ENCODE measurements at places on chromosomes 7 and 10. TPM values are rescaled to one million over a fixed set of nuclear protein-coding genes. Genes with fewer than 3 reads are reported as not detected.

DNA sequence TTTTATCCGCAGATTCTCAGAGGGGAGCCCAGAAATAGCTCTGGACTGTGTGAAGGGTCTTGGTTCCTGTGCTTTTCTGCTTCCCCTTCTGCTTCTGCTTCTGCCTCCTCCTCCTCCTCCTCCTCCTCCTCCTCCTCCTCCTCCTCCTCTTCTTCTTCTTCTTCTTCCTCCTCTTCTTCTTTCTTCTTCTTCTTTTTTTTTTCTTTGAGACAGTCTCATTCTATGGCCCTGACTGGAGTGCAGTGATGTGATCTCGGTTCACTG is 11.6 kb downstream of the PDZD7 start:
- no peak for DNase-seq

DNA sequence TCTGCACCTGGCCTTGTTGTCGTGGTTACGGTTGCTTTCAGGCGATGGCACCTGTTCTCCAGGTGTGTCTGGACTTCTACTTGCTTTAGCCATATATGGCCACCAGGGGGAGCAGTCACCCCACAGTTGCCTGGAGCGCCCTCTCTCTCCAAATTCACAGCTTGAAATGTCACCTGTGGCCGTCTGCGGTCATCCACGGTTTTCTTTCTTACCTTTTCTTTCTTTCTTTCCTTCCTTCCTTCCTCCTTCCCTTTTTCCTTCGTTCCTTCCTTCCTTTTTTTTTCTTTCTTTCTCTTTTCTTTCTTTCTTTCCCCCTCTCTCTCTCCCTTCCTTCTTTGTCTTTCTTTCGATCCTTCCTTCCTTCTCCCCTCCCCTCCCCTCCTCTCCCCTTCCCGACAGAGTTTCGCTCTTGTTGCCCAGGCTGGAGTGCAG is 150.5 kb upstream of the VKORC1L1 start:
- peak; percentile 29 for DNase-seq

DNA sequence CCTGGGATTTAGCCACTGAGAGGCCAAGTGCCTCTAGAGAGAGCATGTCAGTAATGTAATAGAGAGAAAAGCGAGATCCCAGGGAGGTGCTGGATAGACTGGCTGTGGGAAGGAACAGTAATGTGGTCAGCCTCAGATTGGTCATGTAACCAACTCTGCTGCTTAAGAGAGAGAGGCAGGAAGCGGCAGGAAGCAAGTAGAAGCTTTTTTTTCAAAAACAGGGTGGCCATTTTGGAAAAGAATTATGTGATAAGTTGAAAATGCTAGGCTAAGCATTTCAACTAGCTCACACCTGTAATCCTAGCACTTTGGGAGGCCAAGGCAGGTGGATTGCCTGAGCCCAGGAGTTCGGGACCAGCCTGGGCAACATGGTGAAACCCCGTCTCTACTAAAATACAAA is 3.7 kb upstream of the PCOLCE start:
- DNase-seq = no peak

DNA sequence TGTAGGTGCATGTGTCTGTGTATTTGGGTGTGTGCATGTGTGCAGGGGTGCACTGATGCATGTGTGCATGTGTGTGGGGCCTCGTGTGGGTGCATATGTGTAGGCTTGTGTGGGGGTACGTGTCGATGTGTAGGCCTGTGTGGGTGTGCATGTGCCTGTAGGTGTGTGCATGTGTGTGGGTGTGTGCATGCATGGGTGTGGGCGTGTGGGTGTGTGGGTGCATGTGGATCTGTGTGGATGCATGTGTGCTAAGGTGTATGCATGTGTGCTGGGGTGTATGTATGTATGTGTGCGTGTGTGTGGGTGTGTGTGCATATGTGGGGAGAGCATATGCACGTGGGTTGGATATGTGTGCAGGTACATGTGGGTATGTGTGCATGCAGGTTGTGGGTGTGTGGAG is 73.2 kb downstream of the NKX6-2 start:
- no peak for DNase-seq

GRCh38 chr10:104387130-104387888 is 33.7 kb downstream of the CFAP58 start:
- DNase-seq = no peak

DNA sequence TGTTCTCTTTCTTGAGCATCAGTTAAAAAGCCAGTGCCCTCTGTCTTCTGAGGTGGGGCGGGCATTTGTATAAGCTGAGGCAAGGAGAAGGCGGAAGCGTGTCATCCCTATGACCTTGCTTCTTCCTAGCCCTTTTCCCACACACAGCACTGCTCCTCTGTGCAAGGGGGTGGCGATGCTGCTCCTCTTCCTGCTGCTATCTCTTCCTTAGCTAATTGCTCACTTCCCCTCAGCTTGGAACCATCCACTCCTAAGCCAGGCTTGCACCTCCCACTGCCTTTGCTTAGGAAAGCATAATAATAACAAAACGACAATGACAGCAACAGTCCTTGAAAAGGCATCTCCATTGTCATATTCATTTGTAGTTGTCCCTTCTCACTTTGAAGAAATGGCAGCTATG is 366.9 kb downstream of the PHTF2 start:
- no peak for DNase-seq

The HGF gene
- total RNA-seq = 1.2 TPM

The CCDC3 gene
- 17.3 TPM for total RNA-seq
